H4 (cell line): ENCODE measurements at places on chromosomes 5 and 9.

DNA sequence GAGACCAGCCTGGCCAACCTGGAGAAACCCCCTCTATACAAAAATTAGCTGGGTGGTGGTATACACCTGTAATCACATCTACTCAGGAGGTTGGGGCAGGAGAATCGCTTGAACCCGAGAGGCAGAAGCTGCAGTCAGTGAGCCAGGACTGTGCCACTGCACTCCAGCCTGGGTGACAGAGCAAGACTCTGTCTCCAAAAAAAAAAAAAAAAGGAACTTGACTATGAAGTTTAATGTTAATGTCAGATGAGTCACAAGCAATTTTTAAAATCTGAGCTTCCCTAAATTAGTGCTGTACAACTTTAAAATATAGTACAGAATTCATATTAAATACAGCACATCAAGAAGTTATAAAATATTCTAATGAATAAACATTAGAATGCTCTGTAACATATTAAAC is 1.5 kb downstream of the MEIKIN start:
- no peak for DNase-seq

DNA sequence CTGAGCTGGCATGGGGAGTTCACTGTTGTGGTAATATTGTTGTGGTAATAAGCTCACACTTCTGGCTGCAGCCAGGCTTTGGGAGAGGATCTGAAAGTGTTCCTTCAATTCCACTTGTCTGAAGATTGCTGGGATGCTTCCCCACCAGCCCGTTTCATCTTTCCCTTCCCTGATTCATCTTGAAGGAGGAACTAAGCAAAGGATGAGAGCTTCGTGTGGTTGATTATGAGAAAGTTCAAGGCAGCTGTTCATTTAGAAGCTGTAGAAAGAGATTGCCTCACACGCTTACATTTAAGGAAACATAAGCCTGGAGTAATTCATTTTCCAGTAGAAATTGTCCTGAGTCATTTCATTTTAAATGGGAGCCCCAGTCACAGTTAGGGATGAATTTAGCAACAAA is 122.4 kb upstream of the GAS1 start:
- peak; percentile 7 for DNase-seq

DNA sequence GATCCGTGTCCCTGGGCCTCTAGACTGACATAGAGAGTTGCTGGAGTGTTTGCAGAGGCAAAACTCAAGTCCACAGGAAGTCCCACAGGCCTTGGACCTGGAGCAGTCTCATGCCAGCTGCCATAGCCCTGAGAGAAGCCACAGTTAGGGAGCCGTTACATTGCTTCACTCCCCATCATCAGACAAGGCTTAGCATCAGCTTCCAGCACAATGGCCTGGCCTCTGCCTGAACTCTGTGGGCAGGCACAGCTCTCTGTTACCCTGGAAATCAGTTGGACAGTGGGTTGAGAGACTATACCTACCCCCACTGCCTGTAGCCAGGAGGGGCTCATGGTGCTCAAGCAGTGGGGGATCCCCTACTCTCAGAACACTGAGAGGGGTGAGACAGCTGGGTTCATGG is 16.2 kb upstream of the C9orf72 start:
- DNase-seq = no peak

GRCh38 chr5:145160679-145161078 is 674.5 kb downstream of the PRELID2 start:
- no peak for DNase-seq

DNA sequence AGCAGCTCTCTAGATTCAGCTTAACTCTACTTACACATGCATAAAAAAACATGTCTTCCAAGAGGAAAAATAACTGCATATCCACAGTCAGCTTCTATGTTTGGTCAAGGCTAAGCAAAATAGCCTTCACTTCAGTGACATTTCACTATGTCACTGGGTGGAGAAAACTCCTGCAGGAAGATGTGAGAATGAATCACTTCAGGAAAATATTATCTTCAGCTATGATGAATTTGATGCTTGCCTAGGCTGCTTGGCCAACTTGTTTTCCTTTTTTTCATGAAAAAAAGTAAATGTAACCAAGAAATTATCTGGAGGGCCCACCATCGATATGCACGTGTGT is 143.0 kb upstream of the ZNF608 start:
- no peak for DNase-seq

DNA sequence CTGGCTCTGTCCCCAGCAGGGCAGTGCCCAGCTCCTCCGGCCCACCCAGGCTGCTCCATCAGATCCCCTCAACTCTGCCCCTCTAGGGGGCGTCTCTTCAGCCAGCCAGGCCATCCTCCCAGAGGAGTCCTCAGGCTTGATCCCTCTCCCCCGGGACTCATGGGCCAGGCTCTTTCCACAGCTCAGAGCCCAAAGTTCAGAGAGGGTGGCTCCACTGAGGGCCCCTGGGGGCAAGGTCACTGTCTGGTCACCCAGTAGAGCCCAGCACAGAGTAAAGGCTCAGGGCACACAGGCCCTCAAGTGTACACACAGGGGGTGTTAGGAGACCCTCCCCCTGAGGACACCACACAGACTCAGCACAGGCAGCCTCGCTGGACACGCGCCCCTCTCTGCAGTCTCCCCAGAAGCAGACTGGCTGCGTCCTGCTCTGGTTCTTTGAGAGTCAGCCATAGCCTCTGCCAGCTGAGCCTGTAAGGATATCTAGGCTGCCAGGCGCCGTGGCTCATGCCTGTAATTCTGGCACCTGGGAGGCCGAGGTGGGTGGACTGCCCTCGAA is 64.8 kb downstream of the PAX5 start:
- DNase-seq = no peak

DNA sequence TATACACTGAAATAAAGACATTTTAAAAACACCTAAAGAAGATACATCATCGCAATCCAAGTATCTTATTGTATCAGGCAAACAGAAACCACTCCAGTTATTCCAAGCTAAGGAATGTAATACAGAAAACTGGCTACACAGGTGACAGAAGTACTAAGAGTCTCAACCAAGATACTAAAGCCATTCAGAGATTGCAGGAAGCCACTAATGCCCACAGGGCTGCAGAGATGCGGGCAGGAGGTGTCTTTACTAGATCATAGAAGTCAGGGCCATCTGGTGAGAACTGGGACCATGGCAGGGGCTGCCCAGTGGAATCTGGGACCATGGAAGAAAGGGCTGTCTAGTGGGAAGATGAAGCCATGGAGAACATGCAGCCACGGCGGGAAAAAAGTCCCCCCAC is 365.6 kb downstream of the NDUFS4 start:
- DNase-seq = no peak

DNA sequence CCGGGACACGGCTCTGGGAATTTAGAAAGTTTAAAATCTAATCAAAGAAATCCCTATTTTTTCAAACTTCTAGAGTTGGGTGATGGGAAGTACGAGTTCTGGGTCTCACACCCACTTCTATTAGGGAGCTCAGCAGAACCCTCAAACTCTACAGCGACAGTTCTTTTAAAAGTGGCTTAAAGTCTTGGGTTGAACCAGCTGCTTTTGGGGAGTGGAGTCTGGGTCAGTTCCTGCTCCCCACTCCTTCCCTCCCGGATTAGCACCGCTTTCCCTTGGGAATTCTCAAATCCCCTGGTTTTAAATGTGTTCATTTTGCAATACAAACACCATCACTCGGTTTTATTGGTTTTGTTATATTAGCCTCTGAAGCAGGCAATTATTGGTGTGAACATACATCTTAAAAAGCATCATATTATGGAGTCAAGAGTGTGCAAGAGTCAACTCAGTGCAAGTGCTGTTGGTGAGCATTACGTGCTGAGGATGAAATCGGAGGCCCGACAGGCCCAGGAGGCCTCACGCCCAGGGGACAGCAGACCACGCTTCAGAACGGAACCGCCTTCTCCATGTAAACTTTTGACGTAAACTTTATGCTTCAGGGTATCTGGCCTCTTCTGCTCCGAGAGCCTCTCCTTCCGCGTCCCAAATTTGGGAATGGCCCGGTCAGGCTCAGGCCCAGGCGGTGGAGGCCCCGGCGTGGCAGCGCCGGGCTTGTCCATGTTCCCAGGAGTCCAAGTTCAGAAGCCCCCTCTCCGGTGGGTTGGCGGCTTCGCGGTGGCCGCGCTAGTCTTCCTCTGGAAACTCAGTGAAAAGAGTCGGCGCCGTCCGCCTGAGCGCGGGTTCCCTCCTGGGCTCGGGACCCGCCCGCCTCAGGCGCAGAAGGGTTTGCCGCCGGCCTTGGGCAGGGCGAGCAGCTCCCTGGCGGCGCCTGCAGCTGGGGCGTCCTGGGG is 5.3 kb downstream of the IRX4 start:
- DNase-seq = no peak
